Mucosa of descending colon (tissue), 3 donors: ENCODE measurements at places on chromosomes 4 and X. TPM values are rescaled to one million over a fixed set of nuclear protein-coding genes. Genes with fewer than 3 reads are reported as not detected.

FANCB gene
- 1.3 TPM for total RNA-seq

DNAAF6 gene
- total RNA-seq, result not detected

TAF7L gene
- total RNA-seq, result 0.41 TPM

SULT1E1 gene
- total RNA-seq, result 0.26 TPM

CXorf49B gene
- not detected for total RNA-seq

GRCh38 chr4:18441203-18441590 is 419.6 kb upstream of the LCORL start:
- DNase-seq, result no peak

DNA sequence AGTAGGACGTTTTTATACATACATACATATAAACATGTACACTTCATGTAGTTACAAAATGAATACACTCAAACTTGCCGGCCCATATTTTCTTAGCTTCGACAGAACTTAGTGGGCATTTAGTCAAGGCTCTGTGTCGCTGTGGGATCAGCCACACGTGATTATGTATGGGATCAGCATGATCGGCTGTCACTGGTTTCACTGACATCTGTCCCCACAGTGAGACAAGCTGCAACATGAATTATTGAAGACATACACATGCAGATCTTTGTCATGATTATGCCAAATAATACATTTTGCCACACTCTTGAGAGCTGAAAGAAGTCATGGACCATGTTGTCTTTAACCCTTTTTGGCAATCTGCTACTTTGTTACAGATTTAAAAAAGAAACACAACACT is 38.2 kb upstream of the NAA11 start:
- DNase-seq, result no peak

DNA sequence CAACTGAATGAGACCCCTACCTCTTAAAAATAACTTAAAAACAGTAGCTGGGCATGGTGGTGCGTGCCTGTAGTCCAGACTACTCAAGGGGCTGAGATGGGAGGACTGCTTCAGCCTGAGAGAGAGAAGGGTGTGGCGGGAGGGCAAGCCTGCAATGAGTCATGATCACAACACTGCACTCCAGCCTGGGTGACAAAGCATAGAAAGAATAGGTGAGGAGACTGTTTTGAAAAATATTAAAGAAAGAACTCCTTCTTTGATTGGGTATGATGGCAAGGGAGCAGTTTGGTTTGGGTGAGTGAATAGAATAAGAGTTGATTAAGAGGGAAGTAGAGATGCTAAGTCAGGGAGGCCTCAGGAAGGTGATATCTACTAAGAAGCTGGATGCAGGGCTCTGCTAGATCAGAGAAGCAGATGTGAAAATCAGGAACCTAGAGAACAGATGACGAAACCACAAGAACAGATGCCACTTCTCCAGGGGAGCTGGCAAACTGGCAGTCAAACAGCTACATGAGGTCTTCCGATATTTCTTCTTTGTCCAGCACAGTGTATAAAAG is 318.6 kb downstream of the OPHN1 start:
- DNase-seq, result peak; percentile 22

DNA sequence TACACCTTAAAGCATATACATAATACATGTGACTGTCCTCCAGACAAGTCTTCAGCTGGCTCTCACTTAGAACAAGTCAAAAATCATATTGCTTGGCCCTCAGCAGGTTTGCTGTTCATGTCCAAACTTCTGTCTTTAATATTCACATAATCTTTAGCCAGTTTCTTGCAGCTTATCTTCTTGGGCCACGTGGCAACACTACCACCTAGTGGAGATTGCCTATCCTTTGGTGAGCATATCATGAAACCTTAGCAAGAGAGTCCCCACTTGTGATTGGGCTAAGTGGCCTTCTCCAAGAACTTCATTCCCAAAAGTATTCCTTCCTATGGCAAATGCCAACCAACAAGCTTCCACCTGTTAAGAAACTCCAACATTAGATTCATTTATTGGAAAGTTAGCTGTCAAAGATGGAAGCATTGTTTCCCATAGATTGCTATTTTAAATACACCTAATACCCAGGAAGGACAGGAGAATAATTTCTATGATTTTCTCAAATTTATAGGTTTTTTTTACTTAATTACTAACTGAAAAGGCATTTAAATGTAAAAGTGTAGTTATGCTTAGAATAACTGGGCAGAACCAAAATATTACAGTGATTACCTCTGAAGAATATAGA is 231.9 kb upstream of the INTU start:
- no peak for DNase-seq

DNA sequence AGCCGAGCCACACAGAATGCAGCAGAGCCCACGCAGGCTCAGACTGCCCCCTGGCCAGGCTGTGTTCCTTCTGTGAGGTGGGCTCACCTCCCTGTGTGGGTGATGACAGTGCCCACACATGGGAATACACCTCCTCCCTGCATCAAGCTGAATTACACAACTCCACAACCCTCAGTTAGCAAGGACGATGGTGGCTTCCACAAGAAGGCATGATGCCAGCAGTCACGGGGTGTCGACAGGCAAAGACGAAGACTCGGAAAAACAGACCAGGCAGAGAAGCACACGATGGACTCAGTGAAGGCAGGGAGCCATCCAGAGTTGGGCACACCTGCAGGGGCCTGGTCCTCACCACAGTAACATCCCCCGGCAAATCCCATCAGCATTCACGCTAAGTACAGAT is 12.1 kb downstream of the LETM1 start:
- no peak for DNase-seq

- no peak for DNase-seq
Observed at GRCh38 chrX:20354505-20354904, 87.8 kb upstream of the RPS6KA3 start.

- DNase-seq, result no peak
Observed at GRCh38 chr4:5510504-5510903, 197.9 kb downstream of the EVC2 start.

- DNase-seq, result no peak
Observed at GRCh38 chrX:134886002-134886596, 104.7 kb upstream of the SMIM10 start.

- no peak for DNase-seq
Observed at GRCh38 chr4:47109379-47109778, 78.0 kb downstream of the GABRB1 start.

DNA sequence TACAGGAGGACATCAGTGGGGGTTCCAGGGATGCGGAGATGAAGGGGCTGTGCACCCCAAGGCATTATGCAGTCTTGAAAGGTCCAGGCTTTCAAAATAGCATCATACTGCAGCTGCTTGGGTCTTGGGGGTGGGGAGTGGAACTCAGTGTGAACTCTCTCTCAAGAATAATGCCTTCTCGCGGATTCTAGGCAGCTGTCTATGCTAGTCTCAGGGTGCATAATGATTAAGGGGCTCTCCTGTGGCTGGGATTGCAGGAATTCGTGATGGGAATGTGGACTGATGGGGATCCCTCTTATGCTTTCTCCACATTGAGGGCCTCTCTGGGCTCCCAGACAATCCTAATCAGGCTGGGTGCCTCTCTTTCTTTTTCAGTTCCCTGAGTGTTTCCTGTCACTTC is 172.2 kb upstream of the ARHGAP24 start:
- DNase-seq, result no peak

- no peak for DNase-seq
Observed at GRCh38 chr4:96173756-96174155, 333.9 kb downstream of the PDHA2 start.

DNA sequence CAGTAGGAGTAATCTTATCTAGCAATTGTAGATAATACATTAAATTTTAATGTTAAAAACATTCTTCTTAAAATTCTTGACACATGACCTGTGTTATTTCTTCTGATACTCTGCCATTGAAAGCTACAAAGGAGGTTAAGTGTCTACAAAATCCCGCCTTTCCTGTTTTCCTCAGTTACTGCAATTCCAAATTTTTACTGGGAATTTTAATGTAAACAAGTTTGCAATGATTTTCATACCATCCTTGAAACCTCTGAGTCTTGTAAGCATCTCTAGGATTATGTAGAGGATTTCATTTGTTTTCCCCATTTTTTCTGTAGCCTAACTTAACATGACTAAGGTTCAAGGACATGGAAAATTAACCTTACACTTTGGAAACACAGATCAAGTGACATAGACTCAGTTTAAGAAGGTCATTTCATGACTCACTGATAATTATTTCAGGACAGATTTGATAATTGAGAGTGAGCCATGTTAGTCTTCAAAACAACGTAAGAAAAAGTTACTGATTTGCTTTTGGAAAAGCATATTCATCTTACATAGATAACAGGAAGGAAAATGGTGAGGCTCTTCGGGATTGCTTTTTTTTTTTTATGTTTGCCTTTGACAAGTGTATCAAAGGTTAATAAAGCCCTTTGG is 39.6 kb upstream of the PDLIM5 start:
- DNase-seq, result no peak

DNA sequence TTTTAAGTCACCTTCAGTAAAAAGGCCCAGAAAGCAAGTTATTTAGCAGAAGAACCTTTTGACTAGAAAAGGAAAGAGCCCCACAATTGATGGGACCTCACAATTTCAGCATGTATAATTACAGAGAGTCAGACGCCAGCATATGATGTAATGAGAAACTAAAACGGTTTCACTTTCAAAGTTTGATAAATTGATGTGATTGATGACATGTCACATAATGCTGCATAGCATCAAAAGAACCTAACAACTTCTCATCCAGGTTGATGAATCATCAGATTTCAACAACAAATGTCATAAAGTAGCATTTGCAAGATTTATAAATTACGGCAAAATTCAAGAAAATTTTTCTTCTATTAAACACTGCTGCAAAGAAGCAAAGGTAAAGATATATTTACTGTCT is 3.9 kb upstream of the GAR1 start:
- DNase-seq, result no peak

DNA sequence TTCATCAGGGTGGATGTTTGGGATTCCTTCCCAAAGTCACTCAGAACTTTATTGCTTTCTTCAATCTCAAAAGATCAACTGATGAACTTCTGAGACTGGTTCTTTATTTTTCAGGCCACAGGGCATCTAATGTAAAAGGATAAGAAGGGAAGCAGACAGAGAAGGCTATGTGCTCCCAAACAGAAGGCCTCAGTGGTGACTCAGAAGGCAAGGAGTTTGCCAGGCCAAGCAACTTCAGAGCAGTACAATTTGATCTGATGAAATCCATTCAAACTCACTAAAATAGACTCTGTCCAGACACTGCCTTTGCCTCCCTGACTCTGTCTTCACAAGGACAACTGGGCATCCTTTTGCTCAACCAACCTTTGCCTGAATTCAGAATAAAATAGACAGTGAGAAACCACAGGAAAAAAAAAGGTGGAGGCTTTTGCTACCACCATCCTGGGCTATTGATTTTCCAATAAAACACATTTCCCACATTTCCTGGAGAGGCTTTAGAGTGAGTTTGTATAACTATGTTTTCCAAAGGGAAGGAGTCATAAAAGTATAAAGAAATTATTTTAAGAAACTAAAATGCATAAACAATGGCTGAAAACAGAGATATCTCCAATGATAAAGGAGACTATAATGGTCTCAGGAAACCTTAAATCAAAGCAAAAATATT is 55.2 kb downstream of the ARHGEF6 start:
- DNase-seq, result no peak

- no peak for DNase-seq
Observed at GRCh38 chr4:10694151-10694827, 9.7 kb upstream of the CLNK start.

DNA sequence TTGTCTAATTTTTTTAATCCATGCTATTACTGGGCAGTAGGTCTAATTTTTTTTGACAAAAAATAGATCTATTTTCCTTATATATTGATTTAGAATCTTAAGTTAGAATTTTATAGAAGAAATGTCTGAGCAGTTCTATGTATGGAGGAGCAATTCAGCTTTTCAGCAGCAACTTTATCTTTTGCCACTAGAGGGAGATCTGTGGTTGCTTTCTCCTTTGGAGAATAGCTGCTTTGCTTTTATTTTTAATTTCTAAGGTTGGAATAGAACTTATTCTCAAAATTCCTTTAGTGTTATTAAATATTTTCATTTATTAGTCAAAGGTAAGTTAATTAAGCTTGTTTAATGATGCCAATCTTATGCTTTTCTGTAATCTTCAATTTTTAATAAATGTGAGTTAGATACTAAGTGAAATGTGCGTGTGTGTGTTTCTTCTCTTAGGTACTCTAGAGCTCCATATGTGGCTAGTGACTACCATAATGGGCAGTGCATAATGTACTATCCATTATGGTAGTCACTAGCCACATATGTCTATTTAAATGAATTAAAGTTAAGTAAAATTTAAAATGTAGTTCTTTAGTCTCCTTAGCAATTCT is 29.3 kb downstream of the FAM199X start:
- DNase-seq, result no peak

GRCh38 chrX:136212557-136213111 is 38.6 kb downstream of the MAP7D3 start:
- no peak for DNase-seq
